PC-3 (cell line): ENCODE measurements at places on chromosomes 13 and 19. TPM values are rescaled to one million over a fixed set of nuclear protein-coding genes. Genes with fewer than 3 reads are reported as not detected.
A peak's percentile ranks its signal among the peaks of the same experiment; 100 is the strongest.

DNA sequence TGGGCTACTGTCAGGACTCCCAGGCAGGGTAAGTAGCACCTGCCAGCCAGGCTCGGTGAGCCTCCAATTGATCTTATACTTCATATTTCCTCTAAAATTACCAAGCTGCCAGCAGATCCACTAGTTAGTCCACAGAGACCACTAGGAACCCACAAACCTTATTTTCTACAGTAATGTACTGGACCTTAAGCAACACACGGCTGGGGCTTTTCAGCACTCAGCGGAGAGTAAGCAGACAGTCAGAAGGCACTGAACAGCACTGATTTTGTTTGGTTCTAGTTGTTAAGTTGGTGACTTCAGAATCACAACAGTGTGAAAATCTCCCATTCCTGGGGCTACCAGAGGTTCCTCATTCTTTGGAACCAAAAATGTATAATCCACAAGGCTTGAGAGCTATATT, 56.1 kb downstream of the MRPL57 start:
- DNase-seq = no peak

DNA sequence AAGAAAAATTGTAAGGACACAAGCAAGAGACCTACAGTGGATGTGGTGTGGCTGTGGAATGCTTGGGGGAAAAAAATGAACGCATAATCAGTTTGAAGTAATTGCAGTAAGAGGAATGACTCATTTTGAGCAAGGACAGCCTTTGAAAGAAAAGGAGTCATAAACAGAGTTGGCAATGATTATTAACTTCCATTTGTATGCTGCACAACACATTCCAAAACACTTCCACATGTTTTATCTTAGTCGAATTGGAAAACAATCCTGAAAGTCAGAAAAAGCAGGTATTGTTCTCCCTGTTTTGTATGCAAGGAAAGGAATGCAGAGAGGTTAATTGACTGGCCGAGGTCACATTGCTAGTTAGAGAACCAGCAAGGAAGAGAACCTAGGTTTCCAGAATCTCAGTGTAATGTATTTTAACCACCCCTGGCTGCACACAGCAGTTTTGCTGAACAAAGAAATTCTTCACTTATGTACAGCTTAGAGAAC, 630.0 kb upstream of the MIR17HG start:
- DNase-seq = peak; percentile 57

DNA sequence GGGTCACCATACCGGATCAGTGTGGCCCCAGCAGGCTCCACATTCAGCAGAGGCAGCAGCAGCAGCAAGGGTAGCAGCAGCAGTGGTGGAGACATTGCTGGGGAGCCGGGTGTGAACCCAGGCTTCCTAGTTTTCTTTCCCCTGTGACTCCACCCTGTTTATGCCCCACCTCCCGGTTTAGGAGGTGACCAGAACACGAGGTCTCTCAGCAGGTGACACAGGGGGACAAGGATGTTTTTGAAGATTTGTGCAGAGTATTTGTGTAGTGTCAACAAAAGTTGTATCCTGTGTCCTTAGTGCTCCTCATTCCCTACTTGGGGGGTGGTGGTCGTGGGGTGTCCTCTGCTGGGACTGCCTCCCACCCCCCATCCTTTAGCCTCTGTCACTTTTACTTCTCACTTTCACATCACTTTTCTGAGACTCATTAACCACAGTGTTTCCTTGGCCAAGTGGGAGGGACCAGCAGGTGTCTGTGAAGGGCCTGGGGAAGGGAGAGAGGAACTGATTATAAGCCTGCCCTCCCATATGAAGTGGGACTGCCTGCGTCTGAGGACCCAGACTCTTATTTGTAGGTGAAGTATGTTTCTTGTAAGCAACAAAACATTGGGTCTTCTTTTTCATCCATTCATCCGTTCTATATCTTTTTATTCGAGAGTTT, 15.6 kb upstream of the KCNC3 start:
- DNase-seq = no peak

- peak; percentile 95 for DNase-seq
These were observed 213.9 kb upstream of the SERP2 start for GRCh38 chr13:44159633-44160279.

DNA sequence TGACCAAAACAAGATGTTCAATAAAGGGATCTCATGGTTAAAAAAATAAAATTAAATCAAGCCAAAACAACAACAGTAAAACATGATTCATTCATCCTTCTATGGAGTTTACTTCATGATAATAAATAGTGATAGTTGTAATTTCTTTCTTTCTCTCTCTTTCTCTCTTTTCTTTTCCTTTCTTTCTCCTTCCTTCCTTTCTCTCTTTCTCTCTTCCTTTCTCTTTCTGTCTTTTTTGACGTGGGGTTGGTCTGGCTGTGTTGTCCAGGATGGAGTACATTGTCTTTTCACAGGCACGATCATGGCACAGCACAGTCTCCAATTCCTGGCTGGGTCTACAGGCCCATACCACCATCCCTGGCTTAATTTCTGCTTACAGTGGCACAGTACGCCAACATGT, 29.1 kb upstream of the PCCA start:
- no peak for DNase-seq

DNA sequence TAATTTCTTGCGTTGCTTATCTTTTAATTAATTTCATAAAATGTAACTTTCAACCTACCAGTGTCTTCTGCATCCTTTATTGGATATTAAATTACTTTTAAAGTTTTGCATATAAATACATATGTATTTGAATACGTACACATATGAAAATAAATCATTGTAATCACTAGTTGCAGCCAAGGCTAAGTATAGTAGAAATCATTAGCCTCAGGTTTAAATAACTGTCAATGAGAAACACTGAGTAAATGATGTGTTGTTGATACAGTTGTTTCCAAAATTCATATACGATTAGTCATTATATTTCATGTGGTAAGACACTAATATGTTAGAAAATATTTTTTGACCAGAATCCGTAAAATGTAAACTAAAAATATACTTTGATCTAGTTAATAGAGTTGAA, 1267.1 kb upstream of the PCDH20 start:
- peak; percentile 37 for DNase-seq

GRCh38 chr19:55679343-55680257, 4.6 kb downstream of the EPN1 start:
- peak; percentile 92 for DNase-seq

- DNase-seq = no peak
These were observed 75.7 kb upstream of the SGCG start for GRCh38 chr13:23105051-23105450.

GRCh38 chr13:63090524-63090923, 1674.9 kb upstream of the PCDH20 start:
- DNase-seq = no peak

- no peak for DNase-seq
These were observed 593.8 kb downstream of the OLFM4 start for GRCh38 chr13:53622456-53622855.

DNA sequence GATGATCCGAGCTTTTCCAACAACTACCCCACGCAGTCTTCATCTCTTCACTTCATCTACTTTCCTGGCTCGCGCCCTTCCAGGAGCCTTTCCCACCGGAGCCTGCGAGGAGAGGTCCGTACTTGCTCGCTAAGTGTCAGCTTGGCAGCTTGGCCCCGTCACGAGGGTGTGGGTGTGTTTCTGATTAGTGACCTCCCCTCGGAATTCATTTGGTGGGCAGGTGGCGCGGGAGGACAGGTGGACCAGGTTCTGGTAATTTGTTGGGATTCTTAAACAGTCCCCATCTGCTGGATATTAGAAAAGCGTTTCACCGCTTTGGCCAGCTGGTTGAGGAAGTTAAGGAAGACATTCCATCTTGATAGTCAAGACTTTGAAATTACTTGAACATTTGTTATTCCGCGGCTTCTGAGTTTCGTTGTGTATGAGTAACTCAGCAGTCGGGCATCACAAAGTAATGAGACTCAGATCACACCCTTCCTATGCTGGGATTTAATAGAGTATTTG, 515 bp downstream of the UFM1 start:
- DNase-seq = peak; percentile 40

DNA sequence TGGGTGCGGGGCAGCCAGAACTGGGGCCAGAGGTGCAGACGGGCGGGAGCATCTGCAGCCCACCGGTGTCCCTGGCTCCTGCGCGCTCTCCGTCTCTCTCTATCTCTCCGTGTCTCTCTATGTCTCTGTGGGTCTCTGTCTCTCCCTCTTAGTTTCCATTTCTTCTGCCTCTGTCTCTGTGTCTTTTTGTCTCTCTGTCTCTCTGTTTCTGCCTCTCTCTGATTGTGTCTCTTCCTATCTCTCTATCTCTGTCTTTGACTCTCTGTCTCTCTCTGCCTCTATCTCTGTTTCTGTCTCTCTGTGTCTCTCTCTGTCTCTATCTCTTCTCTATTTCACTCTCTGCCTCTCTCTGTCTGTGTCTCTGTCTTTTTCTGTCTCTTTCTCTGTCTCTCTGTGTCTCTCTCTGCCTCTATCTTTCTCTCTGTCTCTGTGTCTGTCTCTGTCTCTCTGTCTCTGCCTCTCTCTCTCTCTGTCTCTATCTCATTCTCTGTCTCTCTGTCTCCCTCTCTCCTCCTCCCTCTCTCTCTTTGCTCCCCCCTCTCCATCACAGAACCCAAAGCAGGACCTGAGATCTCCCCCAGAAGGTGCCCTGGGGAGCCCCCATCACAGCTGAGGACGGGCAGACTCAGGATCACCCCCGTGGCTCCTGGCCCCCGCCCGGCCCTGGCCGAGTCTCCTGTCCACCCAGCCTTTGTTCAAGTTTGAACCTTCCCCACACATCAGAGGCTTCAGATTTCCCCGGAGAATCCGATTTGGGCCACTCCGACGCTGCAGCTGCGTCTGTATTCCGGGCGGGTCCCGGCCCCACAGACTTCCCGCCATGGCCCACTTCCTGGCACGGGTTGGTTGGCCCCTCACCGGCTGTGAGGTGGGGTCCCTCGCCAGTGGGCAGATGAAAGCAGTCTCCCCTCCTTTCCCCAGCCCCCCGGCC, 48.6 kb upstream of the TCF3 start:
- no peak for DNase-seq

- DNase-seq = no peak
These were observed 8.2 kb downstream of the TPT1 start for GRCh38 chr13:45332831-45333219.

Gene RNF225
- 2.2 TPM in 1 of 2 replicates, not detected in the other for total RNA-seq

Gene N4BP2L1
- 0.15 and 0.17 TPM in 2 replicates for total RNA-seq

Gene GDF15
- total RNA-seq = 84.3 and 105 TPM in 2 replicates

Gene TBXA2R
- 0.77 and 1.0 TPM in 2 replicates for total RNA-seq
